ENCODE measurements at places on chromosomes 5 and 9. TPM values are rescaled to one million over a fixed set of nuclear protein-coding genes. Genes with fewer than 3 reads are reported as not detected.

CARD6 gene
- total RNA-seq, result 15.9 TPM

DNA sequence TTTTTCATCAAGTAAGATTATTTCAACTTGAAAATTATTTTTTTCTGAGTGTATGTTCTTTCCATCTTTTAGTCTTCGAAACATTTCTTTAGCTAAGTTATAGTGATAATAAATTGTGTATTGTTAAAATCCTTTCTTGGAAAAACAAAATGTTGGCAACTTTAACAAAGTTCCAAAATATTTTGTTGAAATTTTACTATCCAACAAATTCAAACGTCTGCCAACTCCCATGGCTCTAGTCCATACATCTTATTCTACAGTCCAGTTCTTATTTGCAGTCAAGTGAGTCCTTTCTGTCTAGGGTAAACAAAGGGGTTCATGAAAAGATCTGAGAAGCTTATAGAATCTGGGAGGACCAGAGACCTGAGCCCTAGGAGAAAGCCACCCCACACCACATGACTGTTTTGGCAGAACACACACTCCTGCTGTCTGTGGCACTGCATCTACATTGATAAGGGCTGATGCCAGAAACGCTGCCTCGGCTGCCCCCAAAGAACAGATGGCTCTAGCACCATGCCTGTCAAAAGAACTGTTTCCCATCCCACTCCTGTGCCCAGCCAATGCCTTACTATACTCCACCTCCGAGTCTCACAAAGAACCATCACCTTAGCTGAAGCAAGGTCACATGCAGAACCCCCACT, 47.5 kb downstream of the FEM1C start:
- no peak for DNase-seq

- no peak for DNase-seq
Observed at GRCh38 chr9:95488954-95489353, 27.8 kb downstream of the PTCH1 start.

TAS2R1 gene
- 0.85 TPM for total RNA-seq

DNA sequence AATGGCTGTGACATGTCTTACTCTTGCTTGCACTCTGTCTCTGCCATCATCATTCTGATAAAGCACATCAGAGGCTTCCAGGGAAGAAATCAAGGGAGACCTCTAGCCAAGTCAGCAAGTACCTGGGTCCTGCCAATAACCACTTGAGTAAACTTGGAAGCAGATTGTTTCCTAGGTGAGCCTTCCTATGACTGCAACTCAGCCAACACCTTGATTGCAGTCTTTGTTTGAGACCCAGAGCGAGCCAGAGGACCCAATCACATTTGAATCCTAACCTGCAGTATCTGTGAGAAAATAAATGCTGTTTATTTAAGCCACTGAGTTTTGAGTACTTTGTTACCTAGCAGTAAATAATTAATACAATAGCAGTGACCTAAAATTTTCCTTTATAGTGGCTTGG, 356.8 kb upstream of the CHD1 start:
- DNase-seq, result no peak

DNA sequence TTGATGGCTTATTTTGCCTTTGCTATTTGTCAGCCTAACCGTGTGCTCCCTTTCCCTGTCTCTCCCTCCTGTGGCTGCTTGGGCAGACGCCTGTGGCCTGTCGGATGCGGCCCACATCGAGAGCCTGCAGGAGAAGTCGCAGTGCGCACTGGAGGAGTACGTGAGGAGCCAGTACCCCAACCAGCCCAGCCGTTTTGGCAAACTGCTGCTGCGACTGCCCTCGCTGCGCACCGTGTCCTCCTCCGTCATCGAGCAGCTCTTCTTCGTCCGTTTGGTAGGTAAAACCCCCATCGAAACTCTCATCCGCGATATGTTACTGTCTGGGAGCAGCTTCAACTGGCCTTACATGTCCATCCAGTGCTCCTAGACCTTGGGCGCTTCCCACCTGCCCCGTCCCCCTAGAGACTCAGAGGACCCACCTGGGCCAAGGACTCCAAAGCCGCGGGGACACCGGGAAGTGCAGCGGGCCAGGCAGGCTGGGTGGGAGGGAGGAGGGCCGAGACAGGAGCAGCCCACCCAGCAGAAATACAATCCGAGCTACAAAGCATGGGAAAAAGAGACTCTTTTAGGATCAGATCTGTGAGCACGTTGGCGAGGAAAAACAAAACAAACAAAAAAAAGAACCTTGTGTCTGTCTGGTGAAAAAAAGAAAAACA, 10.6 kb downstream of the NR2F1 start:
- DNase-seq, result peak; percentile 63

WHRN gene
- total RNA-seq, result 11.7 TPM
